ENCODE measurements at places on chromosomes 3 and 15. TPM values are rescaled to one million over a fixed set of nuclear protein-coding genes. Genes with fewer than 3 reads are reported as not detected.

GRCh38 chr3:72839057-72839456, 9.2 kb downstream of the SHQ1 start:
- H3K27me3 ChIP-seq, result no peaks in the 10 kb centered on the region
- peaks cover 6% of the 10 kb centered on the region for H3K4me1 ChIP-seq
- H3K27ac ChIP-seq, result no peak overlapping the region

Gene A4GNT
- not detected for total RNA-seq

DNA sequence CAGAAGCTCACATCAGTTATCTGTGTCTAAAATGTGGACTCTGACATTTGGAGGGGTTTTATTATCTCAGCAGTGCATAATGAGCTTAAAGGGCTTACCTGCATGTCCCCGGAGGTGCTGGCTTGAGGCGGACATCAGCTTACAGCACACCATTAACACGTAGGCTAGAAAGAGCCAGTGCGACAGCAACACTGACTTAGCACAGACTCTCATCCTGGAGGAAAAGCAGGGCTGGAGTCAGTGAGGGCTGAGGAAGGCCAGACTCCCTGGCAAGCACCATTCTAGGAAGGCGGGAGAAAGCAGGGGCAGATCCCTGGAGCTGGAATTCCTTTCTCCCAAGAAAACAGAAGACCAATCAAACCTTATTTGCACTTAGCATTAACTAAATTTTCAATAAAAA, 51.7 kb downstream of the TAFA4 start:
- H3K27ac ChIP-seq, result no peak overlapping the region
- H3K4me1 ChIP-seq, result no peaks in the 10 kb centered on the region
- H3K4me3 ChIP-seq, result no peak overlapping the region
- no peak for DNase-seq

GRCh38 chr3:94440767-94441493, 378.1 kb downstream of the NSUN3 start:
- DNase-seq, result no peak
- H3K36me3 ChIP-seq, result no peaks in the 10 kb centered on the region
- no peaks in the 10 kb centered on the region for H3K4me1 ChIP-seq
- H3K4me3 ChIP-seq, result no peak overlapping the region
- H3K27ac ChIP-seq, result no peak overlapping the region

GRCh38 chr15:81945014-81945615, 100.7 kb downstream of the MEX3B start:
- H3K36me3 ChIP-seq, result no peaks in the 10 kb centered on the region
- DNase-seq, result no peak
- no peak overlapping the region for H3K27ac ChIP-seq
- no peaks in the 10 kb centered on the region for H3K4me1 ChIP-seq
- H3K27me3 ChIP-seq, result no peaks in the 10 kb centered on the region

DNA sequence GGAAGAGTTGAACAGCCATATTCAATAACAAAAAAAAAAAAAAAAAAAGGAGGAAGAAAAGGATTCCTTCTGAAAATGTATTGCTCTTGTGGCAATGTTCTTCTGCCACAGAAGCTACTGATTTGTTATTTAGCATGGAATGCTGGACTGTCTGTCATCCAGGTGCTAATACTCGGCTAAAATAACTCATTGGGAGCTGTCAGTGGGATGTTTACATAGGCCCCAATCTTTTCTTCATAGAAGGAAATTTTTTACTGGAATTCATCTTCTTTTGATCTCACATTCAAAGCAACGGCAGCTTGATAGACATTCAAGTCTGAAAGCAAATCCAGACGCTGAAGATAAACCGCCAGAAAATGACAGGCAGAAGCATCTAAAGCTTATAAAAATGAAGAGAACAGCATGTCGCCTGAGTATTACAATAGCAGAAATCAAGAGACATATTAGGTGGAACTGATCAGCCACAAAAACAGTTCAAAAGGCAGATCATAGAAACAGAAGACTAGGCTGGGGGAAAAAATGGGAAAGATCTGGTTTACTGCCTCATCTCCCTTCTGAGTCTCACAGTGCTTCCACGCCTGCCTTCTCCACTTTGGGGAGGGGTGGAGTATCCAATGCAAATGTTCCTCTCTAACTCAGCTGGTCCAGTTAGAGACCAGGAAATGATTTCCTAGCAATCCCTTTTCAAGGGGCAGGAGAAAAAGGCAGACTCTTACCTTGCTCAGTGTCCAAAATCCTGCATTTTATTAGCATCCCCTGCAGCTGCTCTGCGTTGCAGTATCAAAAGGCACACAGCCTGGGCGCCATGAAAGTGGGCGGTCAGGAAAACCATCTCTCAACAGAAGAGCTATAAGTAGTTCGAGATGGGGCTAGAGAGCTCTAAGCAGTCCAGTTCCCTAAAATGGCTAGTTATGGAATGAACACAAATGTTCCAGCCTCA, 451.9 kb downstream of the FOXP1 start:
- no peaks in the 10 kb centered on the region for H3K36me3 ChIP-seq
- peaks cover 28% of the 10 kb centered on the region for H3K4me1 ChIP-seq
- peak overlapping the region; percentile 57 for H3K4me3 ChIP-seq
- H3K27ac ChIP-seq, result peak overlapping the region; percentile 93

- DNase-seq, result no peak
- no peak overlapping the region for H3K4me3 ChIP-seq
- no peak overlapping the region for H3K27ac ChIP-seq
- H3K4me1 ChIP-seq, result no peaks in the 10 kb centered on the region
- H3K27me3 ChIP-seq, result no peaks in the 10 kb centered on the region
These were observed 120.9 kb downstream of the DTWD1 start for GRCh38 chr15:49741712-49742111.

DNA sequence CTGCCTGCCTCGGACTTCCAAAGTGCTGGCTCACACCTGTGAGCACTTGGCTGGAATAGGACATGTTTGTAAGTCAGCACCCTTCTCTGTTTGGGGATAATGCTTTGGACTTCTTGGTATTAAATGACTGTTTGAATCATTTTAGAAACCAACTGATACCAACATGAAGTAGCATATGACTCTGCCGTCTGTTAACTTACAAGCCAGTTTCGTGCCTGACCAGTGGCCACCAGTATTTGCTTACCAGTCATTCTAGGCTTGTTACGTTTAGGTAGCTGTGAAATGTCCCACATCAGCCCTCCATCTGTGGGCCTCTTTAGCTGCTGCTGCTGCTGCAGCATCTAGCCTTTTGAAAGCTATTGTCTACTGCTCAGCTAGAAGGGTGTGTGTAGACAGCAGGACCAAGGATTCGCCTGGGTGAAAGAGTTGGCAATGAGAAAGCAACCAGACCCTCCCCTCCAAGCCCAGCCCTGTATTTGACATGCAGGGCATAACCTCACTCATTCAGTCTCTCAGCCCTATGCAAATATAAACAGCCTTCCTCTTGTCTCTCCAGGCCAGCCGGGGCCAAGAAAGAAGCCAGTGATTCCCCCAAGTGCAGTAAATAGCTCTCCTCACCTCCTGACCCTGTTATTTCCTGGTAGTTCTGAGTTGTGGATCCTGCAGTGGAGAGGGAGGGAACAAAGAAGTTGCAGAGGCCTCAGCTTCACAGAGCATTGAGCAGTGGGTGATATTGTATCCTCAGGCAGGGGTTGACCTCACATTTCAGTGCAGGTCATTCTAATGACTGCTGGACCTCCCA, 51.0 kb downstream of the NKIRAS1 start:
- H3K36me3 ChIP-seq, result peaks cover 8% of the 10 kb centered on the region
- no peak overlapping the region for H3K27ac ChIP-seq
- no peak overlapping the region for H3K4me3 ChIP-seq
- H3K27me3 ChIP-seq, result no peaks in the 10 kb centered on the region

Gene COLQ
- total RNA-seq, result 3.8 TPM

DNA sequence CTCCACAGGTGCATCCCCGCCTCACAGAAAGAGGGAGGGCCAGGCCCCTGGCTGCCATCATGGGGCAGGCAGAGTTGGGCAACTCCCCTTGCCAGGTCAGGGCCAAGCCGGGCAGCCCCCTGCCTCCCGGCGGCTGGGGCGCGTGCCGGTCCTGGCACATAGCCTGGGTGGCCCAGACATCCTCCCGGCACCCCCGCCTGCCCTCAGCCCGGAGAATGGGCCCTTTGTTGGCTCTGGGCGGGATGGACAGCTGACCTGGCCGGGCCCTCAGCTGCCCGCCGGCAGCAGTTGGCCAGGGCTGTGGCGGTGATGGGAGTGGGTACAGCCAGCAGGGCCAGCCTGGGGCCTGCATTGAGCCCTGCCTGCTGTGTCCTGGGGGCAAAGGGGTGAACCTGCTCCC, 16.5 kb downstream of the PLXNA1 start:
- no peak overlapping the region for H3K4me3 ChIP-seq
- H3K27me3 ChIP-seq, result no peaks in the 10 kb centered on the region
- peaks cover 78% of the 10 kb centered on the region for H3K4me1 ChIP-seq
- H3K27ac ChIP-seq, result no peak overlapping the region

DNA sequence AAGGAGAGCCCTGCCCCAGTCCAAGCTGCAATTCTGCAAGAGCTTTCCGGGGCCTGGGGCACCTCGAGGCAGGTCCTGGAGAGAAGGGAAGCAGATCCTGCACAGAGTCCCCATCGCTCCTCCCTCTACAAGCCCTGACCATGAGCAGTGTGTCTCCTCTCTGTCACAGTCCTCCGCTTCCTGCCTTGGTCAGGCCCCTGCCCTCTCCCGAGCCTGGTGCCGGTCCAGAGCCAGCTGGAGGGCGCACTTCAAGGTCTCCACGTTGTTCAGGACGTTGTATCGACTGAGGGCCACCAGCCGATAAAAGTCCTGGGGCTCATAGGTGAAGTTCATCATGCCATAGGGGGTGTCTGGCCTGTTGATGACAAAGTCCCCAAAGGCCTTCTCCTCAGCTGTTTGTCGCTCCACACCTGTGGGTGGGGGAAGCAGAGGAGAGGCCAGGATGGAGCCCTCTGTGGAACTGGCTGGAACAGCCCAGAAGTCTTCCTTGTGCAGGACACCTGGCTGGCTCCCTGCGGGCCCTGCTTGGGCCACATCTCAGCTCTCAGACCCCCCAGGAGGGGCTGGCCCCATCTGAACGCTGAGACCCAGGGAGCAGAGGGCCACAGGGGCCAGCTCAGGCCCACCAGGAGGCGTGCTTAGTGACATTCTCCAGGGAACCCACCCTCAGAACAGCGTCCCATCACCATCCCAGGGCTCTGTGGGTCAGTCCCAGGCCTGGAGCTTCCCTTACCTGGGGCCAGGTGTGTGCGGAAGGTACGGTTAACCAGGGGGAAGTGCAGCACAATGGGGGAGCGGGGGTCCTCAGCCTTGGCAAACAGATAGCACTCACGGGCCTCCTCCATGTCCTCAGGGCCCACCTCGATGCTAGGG, 14.4 kb downstream of the PLA2G4F start:
- peak; percentile 56 for DNase-seq
- H3K36me3 ChIP-seq, result no peaks in the 10 kb centered on the region
- no peak overlapping the region for H3K27ac ChIP-seq
- H3K4me1 ChIP-seq, result peaks cover 12% of the 10 kb centered on the region
- no peaks in the 10 kb centered on the region for H3K27me3 ChIP-seq

DNA sequence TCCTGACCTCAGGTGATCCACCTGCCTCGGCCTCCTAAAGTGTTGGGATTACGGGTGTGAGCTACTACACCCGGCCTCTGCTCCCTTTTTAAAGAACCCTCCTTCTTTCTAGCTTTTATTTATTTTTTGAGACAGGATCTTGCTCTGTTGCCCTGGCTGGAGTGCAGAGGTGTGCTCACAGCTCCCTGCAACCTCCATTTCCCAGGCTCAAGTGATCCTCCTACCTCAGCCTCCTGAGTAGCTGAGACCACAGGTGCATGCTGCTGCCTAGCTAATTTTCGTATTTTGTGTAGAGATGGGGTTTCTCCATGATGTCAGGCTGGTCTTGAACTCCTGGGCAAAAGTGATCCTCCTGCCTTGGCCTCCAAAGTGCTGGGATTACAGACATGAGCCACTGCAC, 34.5 kb downstream of the TKT start:
- peaks cover 34% of the 10 kb centered on the region for H3K36me3 ChIP-seq
- no peaks in the 10 kb centered on the region for H3K27me3 ChIP-seq
- no peak overlapping the region for H3K4me3 ChIP-seq
- DNase-seq, result no peak
- H3K4me1 ChIP-seq, result no peaks in the 10 kb centered on the region
- H3K27ac ChIP-seq, result no peak overlapping the region

Gene SLC51A
- total RNA-seq, result not detected

DNA sequence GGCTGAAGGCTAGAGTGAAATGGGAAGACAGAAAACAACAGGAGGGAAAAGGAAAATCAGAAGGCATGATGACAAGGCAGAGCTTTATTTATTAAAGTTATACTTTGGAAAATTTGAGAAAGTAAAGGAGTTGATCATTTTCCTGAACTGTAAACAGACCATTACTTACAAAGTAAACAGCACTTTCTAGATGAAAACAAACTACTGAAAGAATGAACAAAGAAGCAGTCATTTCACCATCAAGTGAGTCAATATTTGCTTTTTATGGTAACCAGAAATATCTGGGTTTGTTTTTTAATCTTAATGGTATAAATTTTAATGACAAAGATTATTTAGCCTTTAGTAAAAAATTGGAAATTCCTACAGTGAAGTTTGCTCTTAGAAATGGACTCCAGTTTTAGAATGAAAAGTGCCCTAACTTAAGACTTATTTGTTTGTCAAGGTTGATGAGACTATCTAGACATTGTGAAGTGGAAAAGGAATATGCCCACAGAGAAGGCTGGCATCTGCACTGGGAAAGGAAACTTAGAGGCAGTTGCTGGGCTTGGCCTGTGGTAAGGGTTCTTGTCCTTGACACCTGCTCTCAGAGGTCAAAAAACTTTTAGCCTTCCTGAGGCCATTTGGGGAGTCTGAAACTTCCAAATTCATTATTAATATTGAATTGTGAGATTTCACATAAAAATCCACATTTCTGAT, 47.2 kb downstream of the SPTSSB start:
- no peak overlapping the region for H3K4me3 ChIP-seq
- H3K27me3 ChIP-seq, result no peaks in the 10 kb centered on the region
- no peak for DNase-seq
- H3K27ac ChIP-seq, result no peak overlapping the region

DNA sequence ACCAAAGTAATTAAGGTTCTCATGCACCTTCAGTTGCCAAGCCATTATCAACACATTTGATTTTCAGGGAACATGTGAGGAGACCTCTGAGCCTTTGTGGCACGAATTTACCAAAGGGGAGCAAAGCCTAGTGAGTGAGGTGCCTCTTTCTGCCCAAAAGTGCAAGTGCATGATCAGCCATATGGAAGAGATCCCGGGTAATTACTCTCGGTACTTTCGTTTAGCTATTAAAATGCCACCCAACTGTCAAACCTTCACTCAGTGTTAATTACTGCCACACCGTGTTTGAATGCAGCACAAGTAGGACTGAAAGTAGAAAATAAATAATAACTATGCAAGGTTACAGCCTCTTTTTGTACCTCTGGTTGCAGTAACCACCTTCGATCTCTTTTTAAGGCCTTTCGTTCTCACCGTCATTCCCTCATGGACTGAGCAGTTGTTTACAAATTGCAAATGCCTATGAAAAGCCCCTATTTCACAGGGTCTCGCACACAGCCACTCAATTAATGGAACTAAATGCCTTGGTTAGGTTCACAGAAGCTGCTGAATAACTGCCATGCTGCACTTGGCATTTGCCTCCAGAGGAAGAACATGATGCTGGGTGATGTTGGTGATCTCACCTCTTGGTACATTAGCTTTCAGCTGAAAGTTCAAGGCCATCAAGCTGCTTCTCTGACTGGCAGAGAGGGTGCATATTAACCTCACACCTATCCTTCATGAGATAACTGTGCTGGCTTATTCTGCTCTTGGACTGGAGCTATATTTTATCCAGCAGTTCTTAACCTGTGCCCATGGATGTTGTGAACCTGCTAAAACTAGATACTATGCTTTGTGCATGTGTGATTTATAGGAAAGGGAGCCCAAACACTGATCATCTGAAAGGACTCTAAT, 69.9 kb downstream of the TNIK start:
- no peaks in the 10 kb centered on the region for H3K36me3 ChIP-seq
- DNase-seq, result no peak
- H3K4me1 ChIP-seq, result no peaks in the 10 kb centered on the region
- H3K27me3 ChIP-seq, result no peaks in the 10 kb centered on the region

- H3K27ac ChIP-seq, result no peak overlapping the region
- DNase-seq, result no peak
- no peak overlapping the region for H3K4me3 ChIP-seq
- no peaks in the 10 kb centered on the region for H3K36me3 ChIP-seq
These were observed 59.1 kb upstream of the COL8A1 start for GRCh38 chr3:99579246-99579645.

Measured in suprapubic skin (tissue), 4 donors.